ENCODE measurements at places on chromosomes 12 and 14.

DNA sequence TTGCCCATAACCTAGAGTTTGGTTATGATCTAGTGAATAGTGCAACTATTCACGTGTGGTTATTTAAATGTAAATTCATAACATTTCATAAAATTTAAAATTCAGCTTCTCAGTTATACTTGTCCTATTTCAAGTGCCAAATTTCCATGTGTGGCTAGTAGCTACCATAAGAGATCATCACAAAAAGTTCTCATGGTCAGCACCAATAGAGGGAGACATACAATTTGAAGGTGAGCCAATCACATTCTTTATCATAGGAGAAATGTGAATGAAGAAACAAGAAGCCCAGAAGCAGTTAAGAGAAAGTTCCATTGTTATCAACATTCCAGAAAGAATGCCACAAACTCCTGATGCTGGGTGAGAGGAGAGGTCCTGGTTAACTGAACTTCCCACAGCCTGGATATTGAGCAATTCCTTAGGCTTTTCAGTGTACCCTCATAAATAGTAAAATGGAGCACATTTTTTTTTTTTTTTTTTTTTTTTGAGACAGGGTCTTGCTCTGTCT lies 892.9 kb upstream of the USP15 start:
- DNase-seq: no peak

DNA sequence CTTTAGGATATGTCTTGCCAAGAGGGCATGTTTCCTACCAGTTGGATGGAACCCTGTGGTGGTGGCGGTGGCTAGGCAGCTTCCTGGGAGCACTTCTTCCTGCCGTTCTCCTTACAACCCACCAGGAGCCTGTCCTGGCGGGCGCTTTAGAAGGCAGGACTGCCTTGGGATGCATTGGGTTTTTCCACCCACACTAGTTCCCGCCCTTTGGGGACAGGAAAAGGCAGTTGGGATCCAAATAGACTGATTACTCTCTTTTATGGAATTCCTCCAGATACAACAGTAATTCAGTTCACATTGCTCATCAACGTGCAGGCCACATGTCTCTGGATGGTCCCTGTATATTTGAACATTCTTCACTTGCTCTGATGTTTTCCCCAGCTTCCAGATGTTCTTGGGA lies 305.7 kb upstream of the SSTR1 start:
- DNase-seq: no peak

- DNase-seq: no peak
These were observed 52.2 kb upstream of the DIO3 start for GRCh38 chr14:101508948-101509729.

GRCh38 chr12:11762723-11763326 lies 113.4 kb downstream of the ETV6 start:
- no peak for DNase-seq
